CMK (cell line): ENCODE measurements at places on chromosomes 2 and 18.

GRCh38 chr2:137056704-137057103 is 291.4 kb downstream of the THSD7B start:
- no peak for DNase-seq

DNA sequence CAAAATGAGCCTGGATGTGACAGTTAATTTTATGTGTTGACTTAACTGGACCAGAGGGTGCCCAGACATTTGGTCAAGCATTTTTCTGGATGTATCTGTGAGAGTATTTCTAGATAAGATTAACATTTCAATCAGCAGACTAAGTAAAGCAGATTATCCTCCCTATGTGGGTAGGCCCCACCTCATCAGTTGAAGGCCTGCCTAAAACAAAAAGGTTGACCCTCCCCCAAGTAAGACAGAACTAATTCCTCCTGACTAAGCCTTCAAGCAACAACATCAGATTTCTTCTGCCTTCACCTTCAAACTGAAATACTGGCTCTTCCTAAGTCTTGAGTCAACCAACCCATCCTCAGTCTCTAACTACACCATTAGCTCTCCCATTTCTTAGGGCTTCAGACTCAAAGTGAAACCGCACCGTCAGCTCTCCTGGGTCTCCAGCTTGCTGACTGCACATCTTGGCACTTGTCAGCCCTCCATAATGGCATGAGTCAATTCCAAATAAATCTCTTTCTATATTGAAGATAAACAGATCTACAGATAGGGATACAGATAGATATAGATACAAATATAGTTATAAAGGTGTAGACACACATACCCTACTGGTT is 47.9 kb downstream of the MEMO1 start:
- DNase-seq = no peak

DNA sequence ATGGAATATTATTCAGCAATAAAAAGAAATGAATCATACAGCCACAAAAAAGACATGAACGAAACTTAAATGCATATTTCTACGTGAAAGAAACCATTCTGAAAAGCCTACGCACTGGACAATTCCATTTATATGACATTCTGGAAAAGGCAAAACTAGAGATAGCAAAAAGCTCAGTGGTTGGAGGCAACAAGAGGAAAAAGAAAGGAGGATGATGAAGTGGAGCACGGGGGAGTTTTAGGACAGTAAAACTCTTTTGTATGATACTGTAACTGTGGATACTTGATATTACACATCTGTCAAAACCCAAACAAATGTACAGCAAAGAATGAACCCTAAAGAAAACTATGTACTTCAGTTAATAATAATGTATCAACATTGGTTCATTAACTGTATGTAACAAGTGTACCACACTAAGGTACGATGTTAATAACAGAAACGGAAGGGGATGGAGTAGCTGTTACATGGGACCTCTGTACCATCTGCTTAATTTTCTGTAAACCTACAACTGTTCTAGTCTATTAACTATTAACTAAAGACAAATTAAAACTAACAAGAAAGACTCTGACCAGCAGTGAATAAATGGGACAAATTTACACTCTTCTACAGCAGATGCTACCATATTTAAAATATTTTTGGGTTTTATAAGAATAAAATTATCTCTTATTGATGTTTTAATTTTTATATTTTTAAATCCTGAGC is 31.5 kb downstream of the ROCK2 start:
- no peak for DNase-seq

DNA sequence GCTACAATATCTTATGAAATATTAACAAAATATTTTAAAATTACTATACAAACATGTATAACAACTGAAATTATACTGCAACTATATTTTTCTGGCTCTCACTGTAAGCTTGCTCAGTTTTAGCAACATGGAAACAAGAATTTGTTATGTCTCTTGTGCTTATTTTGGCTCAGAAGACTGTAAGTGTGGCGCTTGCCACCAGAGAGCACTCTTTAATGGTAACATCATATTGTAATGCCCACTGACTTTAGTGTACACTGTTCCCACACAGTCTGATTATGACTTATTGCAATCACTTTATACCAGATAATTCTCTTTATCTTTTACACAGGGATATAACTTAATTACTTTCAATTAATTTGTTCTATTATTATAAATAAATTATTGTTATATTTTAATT is 1500.6 kb upstream of the TMEFF2 start:
- DNase-seq = no peak

DNA sequence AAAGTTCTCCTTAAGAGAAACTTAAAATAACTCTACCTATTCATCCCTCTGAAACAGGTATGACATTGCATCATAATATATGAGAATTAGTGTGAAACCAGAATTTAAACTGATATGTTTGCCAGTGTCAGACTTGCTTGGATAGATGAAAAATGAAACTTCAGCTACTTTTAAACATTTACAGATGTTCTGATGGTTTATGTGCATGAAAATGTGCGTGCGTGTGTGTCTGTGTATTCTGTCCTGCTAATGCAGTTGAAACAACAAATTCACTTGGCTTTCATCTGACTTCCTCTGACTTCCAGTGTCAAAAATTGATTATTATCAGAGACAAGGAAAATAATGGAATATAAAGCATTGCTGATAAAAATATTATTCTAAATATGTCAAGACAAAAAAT is 719.4 kb downstream of the LRP1B start:
- DNase-seq = no peak

- no peak for DNase-seq
These were observed 4.4 kb downstream of the SPATA3 start for GRCh38 chr2:231000211-231000904.

DNA sequence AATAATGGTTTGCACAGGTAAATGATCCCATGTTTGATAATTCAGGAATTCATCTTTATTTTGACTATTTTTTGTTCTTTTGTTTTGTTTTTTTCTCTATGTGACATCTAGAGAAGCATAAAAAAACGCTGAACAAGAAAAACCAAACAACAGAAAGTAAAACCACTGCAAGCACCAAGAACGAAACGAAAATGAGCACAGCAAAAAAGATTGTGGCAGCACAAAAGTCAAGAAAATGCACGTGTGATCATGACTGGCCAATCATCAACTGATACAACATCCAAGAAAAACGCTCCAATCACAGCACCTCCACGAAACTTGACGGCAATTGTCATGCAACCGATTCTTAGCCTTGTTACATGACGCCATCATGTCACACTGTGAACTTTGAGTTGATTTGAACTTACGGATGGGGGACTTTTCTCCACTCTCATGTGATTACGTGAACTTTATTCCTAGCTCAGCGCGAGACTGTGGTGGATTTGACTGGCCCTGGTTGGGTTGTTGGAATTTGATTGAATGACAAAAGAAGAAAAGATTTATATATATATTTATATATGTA is 318.7 kb downstream of the CELF4 start:
- no peak for DNase-seq

DNA sequence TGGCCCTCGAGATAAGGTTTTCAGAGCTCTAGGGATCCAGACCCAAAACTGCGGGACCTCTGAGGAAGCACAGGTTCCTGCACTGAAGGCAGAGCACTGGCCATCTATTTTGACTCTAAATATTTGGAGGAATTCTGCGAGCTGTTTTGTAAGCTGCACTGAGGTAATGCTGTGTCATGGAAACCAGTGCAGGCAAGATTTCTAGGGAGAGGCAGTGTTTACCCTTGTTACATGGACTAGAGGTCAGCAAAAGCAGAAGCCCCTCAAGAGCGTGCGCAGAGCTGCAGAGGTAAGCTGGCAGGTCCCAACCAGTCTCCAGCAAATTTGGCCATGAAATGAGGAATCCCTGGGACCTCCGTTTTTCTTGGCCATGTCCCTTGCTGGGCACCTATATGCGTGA is 137.3 kb downstream of the RNF152 start:
- no peak for DNase-seq

DNA sequence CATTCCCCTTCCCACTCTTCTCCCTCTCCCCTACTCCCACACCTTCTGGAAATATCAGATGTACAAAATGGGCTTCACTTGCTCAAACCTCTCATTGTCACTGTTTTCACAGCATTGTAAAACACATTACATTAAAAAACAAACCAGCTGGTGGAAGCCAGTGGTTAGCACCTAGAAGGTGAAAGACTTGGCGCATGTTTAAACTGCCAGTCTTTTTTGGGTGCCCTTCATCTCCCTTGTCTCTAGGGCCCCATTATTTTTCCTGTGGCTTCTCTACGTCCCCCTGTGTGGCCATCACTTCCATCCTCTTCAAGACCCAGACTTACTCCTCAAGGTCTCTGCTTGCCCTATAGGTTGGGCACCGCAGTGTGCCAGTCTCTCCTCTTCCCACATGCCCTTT is 34.9 kb downstream of the MGAT5 start:
- DNase-seq = no peak

GRCh38 chr2:212618636-212619035 is 80.0 kb upstream of the ERBB4 start:
- DNase-seq = no peak

GRCh38 chr2:206935991-206936842 is 3.1 kb upstream of the CPO start:
- no peak for DNase-seq

DNA sequence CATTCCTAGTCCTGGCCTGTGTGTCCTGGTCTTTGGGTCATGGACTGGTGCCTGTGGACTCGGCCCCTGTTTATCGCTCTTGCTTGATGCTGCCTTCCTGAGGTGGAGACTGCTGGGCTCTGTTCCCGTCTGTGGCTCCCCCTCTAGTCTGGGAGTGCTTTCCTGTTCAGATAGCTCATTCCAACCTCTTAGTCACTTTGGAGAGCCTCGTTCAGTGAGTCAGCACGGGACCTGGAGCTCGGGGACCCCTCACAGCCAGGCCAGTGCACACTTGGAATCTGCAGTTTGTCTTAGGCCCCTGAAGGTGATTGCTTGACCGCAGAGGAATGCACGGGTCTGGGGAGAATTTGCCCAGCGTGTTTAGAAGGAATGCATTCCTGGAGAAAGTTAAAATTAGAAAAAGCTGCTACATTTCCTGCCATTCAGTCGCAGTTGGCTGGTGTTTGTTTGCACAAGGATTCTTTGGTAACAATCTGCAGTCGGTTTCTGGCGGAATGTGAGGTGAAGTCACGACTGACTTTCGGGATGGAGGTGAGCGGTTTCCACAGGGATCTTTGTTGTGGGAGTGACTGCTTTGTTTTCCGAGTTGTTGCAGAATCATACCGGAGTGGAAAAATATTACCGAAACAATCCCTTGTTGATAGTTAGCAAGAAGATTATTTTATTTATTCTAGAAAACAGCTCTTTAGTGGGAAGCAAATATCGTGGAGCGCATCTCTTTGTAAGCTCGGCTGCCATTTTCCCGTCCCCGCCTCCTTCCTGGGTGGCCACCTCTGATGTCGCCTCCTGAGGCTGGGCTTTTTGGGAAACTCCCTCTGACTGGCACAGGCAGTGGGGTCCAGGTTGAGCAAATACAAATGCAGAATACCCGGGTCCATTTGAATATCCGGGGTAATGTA is 29.6 kb downstream of the SH3BP4 start:
- no peak for DNase-seq

DNA sequence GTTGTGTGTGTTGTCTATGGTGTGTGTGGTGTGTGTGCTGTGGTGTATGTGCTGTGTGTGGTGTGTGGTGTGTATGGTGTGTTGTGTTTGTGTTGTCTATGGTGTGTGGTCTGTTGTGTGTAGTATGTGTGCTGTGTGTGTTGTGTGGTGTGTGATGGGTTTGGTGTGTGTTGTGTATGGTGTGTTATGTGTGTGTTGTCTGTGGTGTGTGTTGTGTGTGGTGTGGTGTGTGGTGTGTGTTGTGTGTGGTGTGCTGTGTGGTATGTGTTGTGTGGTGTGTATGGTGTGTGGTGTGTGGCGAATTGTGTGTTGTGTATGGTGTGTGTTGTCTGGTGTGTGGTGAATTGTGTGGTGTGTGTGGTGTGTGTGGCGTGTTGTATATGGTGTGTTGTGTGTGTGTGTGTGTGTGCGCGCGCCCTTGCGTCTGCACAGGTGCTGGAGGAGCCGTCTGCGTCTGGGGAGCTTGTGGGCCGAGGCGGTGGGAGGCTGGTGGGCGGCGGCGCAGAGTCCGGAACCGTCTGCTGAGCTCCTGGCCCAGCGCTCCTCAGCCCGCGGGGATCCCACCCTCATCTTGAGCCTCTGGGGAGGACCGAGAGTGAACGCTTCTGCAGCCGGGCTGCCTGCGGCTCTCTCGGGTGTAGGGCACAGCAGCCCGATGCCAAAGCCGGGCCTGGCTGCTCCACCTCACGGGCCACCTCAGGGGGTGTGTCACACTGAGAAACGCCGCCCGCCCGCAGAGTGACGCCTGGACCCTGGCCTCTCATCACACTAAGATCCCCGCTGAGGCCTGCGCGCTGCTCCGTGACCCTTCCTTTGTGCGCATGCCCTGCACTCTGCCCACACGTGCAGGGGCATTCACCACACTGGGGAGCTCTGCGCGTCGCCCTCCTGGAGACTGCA is 8.8 kb upstream of the ADI1 start:
- DNase-seq = no peak

DNA sequence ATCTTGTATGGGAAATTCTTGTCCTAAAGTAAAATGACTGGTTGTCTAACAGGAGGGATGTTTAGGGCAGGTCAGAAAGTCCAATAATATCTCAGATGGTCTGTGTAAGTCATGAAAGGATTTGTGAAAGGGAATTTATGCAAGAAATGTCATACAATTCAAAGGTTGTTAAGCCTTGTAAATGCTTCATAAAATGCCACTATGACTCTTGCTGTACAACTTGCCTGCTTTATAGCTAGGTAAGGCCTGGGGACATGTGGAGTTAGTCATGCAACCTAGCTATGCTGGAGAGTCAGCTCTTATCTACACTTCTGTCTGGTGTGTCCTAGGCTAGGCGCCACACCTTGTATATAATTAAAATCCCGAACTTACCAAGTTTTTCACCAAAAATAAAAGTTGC is 36.9 kb upstream of the VWA3B start:
- DNase-seq = no peak

GRCh38 chr2:30730736-30731647 is 76.3 kb downstream of the CAPN13 start:
- no peak for DNase-seq

- no peak for DNase-seq
These were observed 900.5 kb upstream of the CRIM1 start for GRCh38 chr2:35454966-35455638.

GRCh38 chr2:231200805-231201474 is 2.5 kb downstream of the ARMC9 start:
- DNase-seq = no peak

GRCh38 chr18:2636126-2636631 is 19.3 kb upstream of the SMCHD1 start:
- DNase-seq = no peak

DNA sequence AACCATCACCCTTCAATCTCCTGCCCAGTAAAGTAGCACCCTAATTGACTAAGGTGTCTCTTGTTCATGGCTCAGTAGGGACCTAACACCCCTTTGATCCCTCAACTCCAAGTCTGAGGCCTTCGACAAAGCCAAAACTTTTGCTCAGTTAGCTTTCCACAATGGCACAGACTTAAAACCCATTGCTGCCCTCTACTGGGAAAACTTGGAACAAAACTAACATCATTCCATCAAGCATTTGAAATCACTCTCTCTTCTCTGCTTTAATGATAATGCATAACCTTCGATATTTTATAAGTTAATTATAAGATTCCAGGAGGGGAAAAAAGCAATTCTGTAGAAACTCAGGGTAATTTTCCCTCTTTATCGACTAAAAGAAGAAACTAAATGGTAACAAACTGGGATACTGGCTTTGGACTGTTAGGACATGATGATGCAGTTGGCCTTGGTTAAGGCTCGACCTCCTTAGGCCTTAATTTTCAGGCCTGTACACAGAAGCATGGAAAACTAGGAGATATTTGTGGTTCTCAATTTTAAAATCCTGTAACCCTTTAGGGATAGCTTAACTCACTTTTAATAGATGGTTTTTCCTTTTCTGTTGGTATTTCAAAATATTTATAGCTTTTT is 127.8 kb downstream of the STK39 start:
- DNase-seq = peak; percentile 17

GRCh38 chr2:236797411-236797810 is 227.8 kb downstream of the ACKR3 start:
- no peak for DNase-seq
